HL-60 (cell line): ENCODE measurements at places on chromosomes 5 and 9.

- no peak for DNase-seq
Measured at GRCh38 chr5:132267166-132267739, 9.8 kb downstream of the PDLIM4 start.

GRCh38 chr5:62192958-62193357 lies 113.0 kb upstream of the KIF2A start:
- no peak for DNase-seq

DNA sequence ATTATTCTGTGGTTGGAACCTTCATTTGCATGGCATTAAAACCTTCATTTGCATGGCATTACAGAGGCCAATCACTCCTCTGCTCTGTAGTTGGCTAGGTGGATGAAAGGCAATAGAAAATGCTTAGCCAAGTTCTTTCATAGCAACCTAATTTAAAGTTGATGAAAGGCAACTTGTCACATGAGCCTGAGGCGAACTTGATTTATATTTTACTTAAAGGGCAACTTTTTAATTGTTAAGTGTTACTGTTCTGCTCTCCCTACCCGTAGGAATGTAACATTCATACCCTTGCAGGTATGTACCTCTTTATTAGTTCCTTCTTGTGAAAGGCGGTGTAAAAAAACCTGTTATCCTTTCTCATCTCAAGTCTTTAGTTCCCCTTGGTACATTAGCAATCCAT lies 7.9 kb upstream of the ERMP1 start:
- DNase-seq = no peak

DNA sequence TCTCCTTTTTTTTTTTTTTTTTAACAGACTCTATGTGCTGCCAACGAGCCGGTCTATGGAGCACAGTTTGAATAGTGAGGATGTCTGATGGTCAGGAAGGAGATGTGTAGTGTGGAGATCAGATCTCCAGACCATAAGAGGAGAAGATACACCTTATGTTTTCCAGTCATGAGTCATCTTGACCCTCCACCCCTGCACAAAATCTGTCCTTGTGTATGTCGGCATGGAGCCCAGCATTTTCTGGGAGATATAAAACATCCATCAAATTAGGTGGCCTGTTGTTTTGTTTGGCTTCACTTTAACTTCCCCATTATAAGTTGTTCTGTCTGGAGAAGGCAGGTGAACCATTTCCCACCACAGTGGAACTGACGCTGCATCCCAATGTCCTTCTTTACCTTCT lies 19.2 kb downstream of the SH3TC2 start:
- DNase-seq = no peak

- DNase-seq = no peak
Measured at GRCh38 chr9:94054716-94055115, 29.5 kb upstream of the PTPDC1 start.
